Activated naive CD4-positive, alpha-beta T cell treated with anti-CD3 and anti-CD28 coated beads, Interleukin-2, amount 50 U/mL, for 72 hours (primary cell): ENCODE measurements at places on chromosomes 3 and 15. TPM values are rescaled to one million over a fixed set of nuclear protein-coding genes. Genes with fewer than 3 reads are reported as not detected.

GRCh38 chr3:44048949-44049348 is 192.7 kb upstream of the TOPAZ1 start:
- no peak for DNase-seq

- DNase-seq = no peak
These were observed 85.6 kb downstream of the BCHE start for GRCh38 chr3:165751637-165752036.

- no peak for DNase-seq
These were observed 168.8 kb upstream of the VEPH1 start for GRCh38 chr3:157672061-157672460.

FES gene
- total RNA-seq = 91.4 TPM

DNA sequence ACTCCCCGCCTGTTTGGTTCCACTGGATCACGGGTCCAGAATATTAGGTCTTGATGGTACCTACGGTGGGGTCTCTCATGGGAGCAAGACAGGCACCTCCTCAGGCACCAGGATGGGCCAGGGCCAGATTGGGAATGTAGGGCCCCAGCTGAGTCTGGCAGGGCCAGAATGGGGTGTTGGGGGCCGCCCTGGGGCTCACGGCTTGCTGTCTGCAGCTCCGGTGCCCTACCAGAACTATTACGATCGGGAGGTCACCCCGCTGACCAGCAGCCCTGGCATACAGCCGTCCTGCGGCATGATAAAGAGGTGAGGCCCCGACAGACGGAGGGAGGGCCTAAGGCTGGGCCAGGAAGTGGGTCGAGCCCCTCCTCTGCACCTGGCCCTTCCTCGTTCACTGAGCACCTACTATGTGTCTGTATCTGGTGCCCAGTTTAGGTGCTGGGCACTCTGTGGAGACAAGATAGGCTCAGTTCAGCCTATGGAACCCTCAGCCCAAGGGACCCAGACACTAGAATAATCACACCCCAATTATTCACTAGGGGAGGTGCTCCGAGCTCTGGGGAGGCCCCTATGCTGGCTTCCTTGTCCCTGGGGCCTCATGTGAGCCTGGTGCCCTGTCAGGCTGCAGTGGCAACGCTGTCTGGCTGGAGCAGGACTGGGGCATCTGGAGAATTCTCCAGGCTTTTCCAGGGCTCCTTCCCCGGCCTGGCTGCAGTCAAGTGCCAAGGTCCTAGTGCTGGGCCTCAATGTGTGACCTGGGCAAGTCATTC is 37.9 kb downstream of the PSTPIP1 start:
- DNase-seq = no peak

DNA sequence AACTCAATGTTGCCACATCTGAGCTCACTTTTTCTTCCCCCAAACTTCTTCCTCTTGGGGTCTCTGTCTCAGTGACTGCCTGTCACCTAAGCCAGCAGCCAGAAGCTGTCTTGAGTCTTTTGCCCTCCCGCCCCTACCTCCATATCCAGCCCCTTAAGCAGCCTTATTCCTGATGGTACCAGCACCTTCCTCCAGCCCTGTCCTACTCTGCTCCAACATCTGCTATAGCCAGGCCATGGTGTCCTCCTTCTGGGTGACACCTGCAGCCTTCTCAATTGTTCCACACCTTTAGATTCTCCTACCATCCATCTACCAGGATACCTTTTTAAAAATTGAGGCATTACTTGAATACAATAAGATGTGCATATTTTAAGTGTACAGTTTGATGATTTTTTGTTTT is 53.8 kb downstream of the EPHB3 start:
- no peak for DNase-seq

DNA sequence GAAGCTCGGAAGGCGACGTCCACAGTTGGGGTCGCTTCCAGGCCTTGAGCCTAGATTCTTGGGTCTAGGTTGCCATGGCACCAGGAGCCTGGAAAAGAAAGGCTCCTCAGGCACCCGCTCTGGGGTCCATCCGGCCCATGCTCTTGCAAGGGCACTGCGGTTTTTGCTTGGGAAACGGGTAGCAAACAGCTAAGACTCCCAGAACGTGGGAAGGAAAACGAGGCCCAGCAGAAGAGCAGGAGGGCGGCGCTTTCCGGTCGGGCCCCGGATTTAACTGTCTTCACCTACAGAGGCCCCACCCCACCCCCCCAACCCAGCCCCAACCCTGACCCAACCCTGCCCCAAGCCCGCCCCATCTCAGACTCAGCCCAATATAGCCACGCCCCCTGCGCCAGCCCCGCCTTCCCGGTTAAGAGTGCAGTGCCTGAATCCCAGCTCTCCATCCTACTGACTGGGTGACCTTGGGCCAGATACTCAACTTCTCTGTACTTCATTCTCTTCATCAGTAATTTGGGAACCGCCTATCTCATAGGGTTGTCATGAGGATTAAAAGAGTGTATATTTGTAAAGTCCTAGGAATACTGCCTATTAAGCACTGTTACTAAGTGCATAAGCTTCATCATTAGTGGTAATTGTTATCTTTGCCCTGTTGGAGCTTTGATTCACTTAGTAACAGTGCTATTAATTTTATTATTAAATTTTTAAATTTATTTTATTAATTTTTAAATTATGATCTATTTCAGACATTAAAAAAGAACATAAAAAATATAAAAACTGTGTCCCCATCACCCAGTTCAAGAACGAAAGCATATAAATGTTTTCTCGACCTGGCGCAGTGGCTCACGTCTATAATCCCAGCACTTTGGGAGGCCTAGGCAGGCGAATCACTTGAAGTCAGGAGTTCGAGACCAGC is 28.4 kb upstream of the SMAD6 start:
- DNase-seq = no peak

DNA sequence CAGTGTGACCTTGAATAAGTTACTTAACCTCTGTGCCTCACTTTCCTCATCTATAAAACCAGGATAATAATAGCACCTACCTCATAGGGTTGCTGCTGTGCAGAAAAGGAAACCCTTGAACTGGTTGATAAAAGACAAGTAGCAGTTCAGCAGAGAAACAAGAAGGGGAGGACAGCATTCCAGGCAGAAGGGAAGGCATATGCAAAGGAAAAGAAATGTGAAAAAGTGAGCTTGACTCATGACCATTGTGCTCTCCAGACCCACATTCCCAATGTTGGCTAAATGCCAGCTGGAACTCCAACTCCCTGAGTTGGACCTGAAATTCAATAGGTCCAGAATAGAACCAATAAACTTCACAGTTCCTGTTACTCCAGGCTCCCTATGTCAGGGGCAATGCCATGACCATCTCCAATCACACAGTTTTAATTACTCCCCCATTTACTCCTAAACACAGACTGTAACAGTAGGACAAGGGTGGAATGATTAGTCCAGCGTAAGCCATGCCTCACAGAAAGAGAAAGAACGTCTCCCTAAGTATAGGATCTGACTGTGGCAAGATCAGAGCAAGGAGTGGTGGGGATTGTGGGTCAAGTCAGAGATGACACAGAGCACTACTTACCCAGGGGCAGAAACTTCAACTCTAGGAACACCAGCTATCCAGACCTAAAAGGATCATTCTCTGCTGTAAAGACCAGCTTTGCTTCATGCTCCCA is 26.9 kb downstream of the PRKAR2A start:
- no peak for DNase-seq

GRCh38 chr3:11718637-11719405 is 75.1 kb upstream of the VGLL4 start:
- DNase-seq = peak; percentile 59

SCAANT1 gene
- total RNA-seq = not detected

ATP13A3 gene
- 106 TPM for total RNA-seq

GRCh38 chr15:96358001-96358801 is 27.7 kb downstream of the NR2F2 start:
- no peak for DNase-seq

FAM3D gene
- total RNA-seq = not detected

C3orf20 gene
- total RNA-seq = not detected
